ENCODE measurements at places on chromosomes 6 and 20. TPM values are rescaled to one million over a fixed set of nuclear protein-coding genes. Genes with fewer than 3 reads are reported as not detected.

OLIG3 gene
- not detected for total RNA-seq

VNN1 gene
- total RNA-seq = not detected

APOM gene
- total RNA-seq = 6.7 TPM

DLK2 gene
- total RNA-seq = 3.1 TPM

CCN2 gene
- not detected for total RNA-seq

HLA-DRA gene
- 1,241 TPM for total RNA-seq

PRKN gene
- total RNA-seq = not detected

RTEL1 gene
- 6.4 TPM for total RNA-seq

VSX1 gene
- total RNA-seq = not detected

ENPP5 gene
- total RNA-seq = not detected

GNRH2 gene
- 0.52 TPM for total RNA-seq

CCN5 gene
- not detected for total RNA-seq

VSTM2L gene
- total RNA-seq = not detected

ZGPAT gene
- 12.2 TPM for total RNA-seq

BIRC7 gene
- total RNA-seq = 23.3 TPM

RXRB gene
- 26.2 TPM for total RNA-seq

TTK gene
- 28.0 TPM for total RNA-seq

IL17F gene
- not detected for total RNA-seq

PRL gene
- not detected for total RNA-seq

TREM1 gene
- total RNA-seq = not detected

KCNQ2 gene
- not detected for total RNA-seq

SOBP gene
- 17.8 TPM for total RNA-seq

PAK5 gene
- not detected for total RNA-seq

HFE gene
- total RNA-seq = 0.19 TPM

HLA-DQB1 gene
- total RNA-seq = 126 TPM

KCNG1 gene
- not detected for total RNA-seq

MAK gene
- total RNA-seq = not detected

TEAD3 gene
- not detected for total RNA-seq

DLL1 gene
- total RNA-seq = 0.26 TPM

SLC13A3 gene
- total RNA-seq = not detected

BPIFA1 gene
- total RNA-seq = not detected

IL17A gene
- not detected for total RNA-seq

CNBD2 gene
- 8.4 TPM for total RNA-seq

NHLRC1 gene
- total RNA-seq = not detected

ARMC12 gene
- total RNA-seq = 0.60 TPM

CLDN20 gene
- total RNA-seq = not detected

OR2J3 gene
- not detected for total RNA-seq

CST2 gene
- not detected for total RNA-seq

ETV7 gene
- total RNA-seq = not detected

FUT9 gene
- not detected for total RNA-seq

PTCHD4 gene
- not detected for total RNA-seq

GJA10 gene
- total RNA-seq = 1.3 TPM

SLC16A10 gene
- total RNA-seq = 1.6 TPM
